ENCODE measurements at places on chromosomes 1 and 21. TPM values are rescaled to one million over a fixed set of nuclear protein-coding genes. Genes with fewer than 3 reads are reported as not detected.
A peak's percentile ranks its signal among the peaks of the same experiment; 100 is the strongest.

ADGRB2 gene
- total RNA-seq: 12.5 TPM

PRKCZ gene
- 6.0 TPM for total RNA-seq

THEMIS2 gene
- total RNA-seq: 3.1 TPM

SDC3 gene
- total RNA-seq: 21.9 TPM

TMOD4 gene
- total RNA-seq: 15.2 TPM

B3GALT2 gene
- 10.9 TPM for total RNA-seq

PTPRU gene
- 10.6 TPM for total RNA-seq

LAPTM5 gene
- total RNA-seq: 5.6 TPM

PTPN22 gene
- 0.35 TPM for total RNA-seq

C1QA gene
- 55.0 TPM for total RNA-seq

GRCh38 chr1:65527707-65528503 is 107.4 kb downstream of the LEPR start:
- H3K27me3 ChIP-seq: peaks cover 24% of the 10 kb centered on the region
- peaks cover 2% of the 10 kb centered on the region for H3K4me1 ChIP-seq
- no peak overlapping the region for H3K4me3 ChIP-seq
- DNase-seq: peak; percentile 85
- no peaks in the 10 kb centered on the region for H3K36me3 ChIP-seq

GRCh38 chr1:39944410-39945112 is 10.4 kb upstream of the MFSD2A start:
- H3K27me3 ChIP-seq: no peaks in the 10 kb centered on the region
- DNase-seq: no peak
- no peak overlapping the region for H3K27ac ChIP-seq
- H3K36me3 ChIP-seq: no peaks in the 10 kb centered on the region
- no peaks in the 10 kb centered on the region for H3K4me1 ChIP-seq
- no peak overlapping the region for H3K4me3 ChIP-seq

DNA sequence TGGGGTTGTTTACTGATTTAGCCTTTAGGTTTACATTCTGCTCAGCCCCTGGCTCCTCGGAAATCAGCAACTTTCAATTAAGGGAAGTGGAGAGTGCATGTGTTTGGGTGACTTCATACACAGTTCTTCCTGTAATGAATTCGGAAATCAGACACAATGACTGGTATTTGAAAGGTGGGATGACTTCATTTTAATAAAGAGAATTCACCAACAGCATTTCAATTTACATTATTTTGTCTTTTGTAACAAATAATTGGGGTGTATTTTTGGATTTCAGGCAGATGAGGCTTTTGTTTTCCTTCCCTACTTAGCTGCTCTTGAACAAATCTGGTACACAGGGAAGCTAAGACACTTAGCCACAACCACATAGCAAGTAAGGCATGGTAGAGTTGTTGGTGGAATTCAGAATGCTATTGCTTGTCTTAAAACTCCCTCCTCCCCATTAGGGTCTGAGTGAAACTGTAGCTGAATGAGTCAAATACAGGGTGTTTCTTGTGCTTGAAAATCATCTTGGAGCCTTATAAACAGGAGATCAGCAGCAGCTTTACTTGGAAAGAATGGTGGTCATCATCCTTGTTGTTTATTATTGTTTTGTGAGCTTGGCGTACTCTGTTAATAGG is 917 bp downstream of the STX12 start:
- H3K27ac ChIP-seq: peak overlapping the region; percentile 98
- H3K27me3 ChIP-seq: no peaks in the 10 kb centered on the region
- peaks cover 6% of the 10 kb centered on the region for H3K36me3 ChIP-seq

DNA sequence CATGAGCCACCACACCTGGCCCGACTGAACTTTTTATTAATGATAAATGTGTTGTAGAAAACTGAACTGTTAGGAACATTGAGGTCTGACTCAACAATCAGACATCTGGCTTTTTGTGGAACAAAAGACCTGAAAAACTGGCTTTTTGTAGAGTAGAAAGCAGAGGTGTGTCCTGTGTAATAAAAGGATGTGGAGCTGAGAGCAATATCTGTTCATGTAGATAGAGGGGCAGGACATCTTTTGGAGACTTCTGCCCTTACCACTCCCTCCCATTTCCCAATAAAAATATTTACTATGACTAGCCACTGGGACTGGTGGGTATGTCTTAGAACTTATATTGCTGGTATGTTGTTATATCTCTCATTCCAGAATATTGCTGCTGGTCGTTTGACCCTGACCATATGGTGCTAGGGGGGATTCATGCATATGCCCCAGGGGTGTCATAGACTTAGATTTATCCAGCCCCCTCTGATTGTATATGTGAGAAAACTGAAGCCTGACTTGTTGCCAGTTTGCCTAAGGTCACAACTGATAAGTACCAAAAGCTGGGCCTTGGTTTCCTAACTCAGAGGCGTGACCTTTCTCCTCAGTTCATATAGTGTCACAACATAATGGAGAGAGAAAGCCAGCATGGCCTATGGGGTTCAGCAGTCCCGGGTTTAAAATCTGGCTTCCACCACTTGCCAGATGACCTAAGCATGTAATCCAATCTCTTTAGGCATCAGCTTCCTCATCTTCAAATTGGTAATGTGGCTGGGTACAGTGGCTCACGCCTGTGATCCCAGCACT is 33.5 kb upstream of the PIGV start:
- no peak overlapping the region for H3K27ac ChIP-seq
- peaks cover 3% of the 10 kb centered on the region for H3K4me1 ChIP-seq
- H3K4me3 ChIP-seq: no peak overlapping the region
- H3K36me3 ChIP-seq: peaks cover 58% of the 10 kb centered on the region
- no peak for DNase-seq

DNA sequence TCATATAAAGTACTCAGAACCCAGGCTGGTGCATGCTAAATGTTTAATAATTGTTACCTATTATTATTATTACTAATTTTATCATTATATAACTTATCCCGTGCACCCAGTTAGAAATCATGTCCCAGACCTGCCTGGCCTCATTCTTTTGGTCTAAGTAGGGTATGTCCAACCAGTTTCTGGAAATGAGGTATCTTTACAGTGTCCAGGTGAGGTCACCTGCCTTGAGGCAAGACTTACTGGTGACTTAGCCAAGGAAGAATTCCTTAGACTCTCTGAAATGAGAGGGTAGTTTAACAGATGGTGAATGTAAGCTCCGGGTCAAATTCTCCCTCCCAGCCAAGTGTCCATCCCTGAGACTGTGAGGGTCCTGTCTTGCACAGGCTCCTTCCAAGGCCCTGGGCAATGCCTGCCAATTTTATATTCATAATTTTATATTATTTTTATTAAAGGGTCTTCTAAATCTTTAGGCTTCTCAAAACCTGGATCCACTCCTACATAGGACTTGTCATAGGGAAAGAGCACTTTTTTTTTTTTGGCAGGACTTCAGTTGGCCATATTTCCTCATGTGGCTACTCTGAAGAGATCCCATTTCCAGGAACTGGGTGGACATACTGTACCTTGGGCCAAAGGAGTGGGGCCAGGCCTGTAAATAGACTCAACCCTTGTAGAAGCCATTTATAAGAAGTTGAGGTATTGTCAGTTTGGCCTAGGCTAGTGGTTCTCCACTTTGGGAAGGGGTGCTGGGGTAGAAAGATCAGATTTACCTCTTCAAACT is 96.7 kb upstream of the KCNA3 start:
- DNase-seq: no peak
- no peaks in the 10 kb centered on the region for H3K27me3 ChIP-seq
- no peaks in the 10 kb centered on the region for H3K36me3 ChIP-seq
- no peaks in the 10 kb centered on the region for H3K4me1 ChIP-seq
- no peak overlapping the region for H3K27ac ChIP-seq

- no peak overlapping the region for H3K27ac ChIP-seq
- no peak for DNase-seq
- peaks cover 7% of the 10 kb centered on the region for H3K36me3 ChIP-seq
- H3K4me1 ChIP-seq: no peaks in the 10 kb centered on the region
- H3K4me3 ChIP-seq: no peak overlapping the region
Observed at GRCh38 chr21:45506836-45507522, 35.3 kb downstream of the SLC19A1 start.
